Omental fat pad (tissue), 4 donors: ENCODE measurements at places on chromosomes 6 and 20. TPM values are rescaled to one million over a fixed set of nuclear protein-coding genes. Genes with fewer than 3 reads are reported as not detected.

Gene SEL1L2
- total RNA-seq = not detected

Gene AIF1
- total RNA-seq = 57.3 TPM

Gene KIF25
- total RNA-seq = not detected

Gene CPNE5
- total RNA-seq = 20.3 TPM

Gene TNFRSF6B
- 10.9 TPM for total RNA-seq
